Kidney capillary endothelial cell (primary cell): ENCODE measurements at places on chromosomes 2 and 18.

DNA sequence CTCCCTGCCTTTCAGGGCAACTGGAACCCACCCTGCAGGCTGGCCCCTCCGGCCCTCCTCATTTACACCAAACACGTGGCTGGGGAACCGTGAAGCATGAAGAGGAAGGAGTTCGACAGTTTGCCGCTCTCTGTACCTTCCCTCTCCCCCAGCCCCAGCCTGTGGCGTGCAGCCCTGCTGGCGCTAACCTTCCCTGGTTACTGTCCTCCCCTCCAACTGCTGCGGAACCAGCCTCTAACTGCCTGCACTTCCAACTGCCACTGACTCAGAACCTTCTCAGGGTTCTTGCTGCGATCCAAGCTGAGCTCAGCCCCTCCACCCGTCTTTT is 19.2 kb upstream of the GNAL start:
- no peak for DNase-seq

- no peak for DNase-seq
Observed at GRCh38 chr2:158817588-158817987, 22.5 kb downstream of the DAPL1 start.

DNA sequence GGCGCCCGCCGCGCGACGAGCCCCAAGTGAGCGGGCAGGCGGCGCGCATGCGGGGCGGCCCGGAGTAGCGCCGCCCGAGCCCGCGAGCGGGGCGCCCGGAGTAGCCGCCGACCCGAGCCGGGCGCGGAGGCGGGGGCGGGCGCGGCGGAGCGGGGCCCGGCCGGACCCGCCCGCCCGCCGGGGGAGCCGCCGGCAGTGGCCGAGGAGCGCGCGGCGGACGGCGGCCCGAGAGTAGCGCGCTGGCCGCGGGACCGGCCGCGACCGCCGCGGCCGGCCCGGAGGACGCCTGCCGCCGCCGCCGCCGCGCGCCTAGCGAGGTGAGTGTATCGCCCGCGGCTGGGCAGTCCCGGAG is at the start of gene GALNT1:
TSS of gene GALNT1 (plus strand) at position 195 of the 352 bp plus-strand sequence. CDS start 72,923 bp downstream, outside the sequence.
- no peak for DNase-seq

DNA sequence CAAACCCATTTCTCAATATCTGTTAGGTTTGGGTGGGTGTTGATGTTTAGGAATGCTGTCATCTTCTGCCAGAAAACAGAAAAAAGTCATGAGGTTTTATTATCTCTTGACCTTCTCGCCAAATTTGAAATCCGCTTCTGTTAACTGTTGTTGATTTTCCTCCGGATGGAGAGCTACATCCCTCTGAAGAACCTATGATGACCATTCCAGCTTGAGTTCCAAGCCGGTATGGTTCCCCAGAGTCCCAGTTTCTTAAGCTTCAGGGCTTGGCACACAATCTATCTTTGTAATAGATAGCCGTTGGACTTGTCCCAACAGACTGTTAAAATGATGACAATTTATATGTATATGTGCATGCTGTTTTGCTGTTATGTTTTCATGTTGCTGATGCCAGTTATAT is 1201.0 kb downstream of the LRP1B start:
- DNase-seq: no peak

DNA sequence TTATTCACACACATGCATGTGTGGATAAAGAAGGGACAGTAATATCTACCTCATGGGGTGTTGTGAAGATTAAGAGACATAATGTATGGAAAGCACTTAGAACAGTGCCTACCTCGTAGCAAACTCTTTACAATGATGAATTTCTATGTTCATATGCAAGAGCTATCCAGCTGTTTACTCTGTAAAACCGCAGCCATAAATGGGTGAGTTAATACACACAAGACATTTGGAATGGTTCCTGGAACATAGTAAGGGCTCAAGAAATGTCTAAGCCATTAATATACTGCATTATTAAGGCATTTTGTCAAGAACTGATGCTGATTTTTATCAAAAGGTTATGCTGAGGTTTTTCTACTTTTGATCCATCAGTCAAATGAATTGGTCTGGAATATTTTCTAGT is 1076.2 kb downstream of the TSN start:
- DNase-seq: no peak

- no peak for DNase-seq
Observed at GRCh38 chr18:63422864-63423304, 608 bp upstream of the VPS4B start.

- no peak for DNase-seq
Observed at GRCh38 chr2:157052685-157053224, 204.8 kb upstream of the GALNT5 start.

- DNase-seq: no peak
Observed at GRCh38 chr2:80568011-80568410, 263.5 kb upstream of the LRRTM1 start.

- no peak for DNase-seq
Observed at GRCh38 chr2:232336241-232336736, 42.3 kb upstream of the ALPP start.

DNA sequence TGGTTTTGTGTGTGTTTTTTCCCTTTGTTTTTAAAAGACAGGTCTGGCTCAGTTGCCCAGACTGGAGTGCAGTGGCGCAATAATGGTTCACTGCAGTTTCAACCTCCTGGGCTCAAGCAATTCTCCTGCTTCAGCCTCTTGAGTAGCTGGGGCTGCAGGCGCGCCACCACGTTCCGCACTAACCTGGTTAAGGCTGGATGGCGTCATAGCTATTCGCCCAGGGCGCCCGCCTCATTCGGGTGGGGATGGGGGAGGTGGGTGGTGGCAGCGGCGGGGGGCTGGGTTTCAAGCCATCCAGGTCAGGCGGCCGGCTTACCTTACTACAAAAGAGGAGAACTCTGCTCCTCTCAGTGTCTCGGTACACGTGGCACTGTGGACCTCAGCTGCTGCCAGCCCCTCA is 42.8 kb downstream of the EEF1B2 start:
- no peak for DNase-seq

DNA sequence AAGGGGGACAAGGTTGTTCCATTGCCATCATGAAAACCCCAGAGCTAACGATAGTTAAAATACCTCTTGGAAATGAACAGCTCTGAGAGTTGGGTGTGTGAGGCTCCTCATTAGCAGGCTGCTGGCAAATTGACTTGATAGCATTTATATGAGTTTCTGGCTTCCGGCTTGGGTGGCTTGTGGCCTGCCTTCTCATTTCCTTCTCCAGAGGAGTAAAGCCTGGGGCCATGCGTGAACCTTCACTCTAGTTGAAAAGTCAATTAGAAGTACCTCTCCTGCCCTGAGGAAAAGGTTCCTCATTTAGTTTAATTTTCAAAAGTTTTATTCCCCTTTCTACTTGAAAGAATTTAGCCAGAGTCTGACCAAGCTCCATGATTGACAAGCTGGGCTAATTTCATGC is 67.1 kb downstream of the MGAT5 start:
- no peak for DNase-seq

DNA sequence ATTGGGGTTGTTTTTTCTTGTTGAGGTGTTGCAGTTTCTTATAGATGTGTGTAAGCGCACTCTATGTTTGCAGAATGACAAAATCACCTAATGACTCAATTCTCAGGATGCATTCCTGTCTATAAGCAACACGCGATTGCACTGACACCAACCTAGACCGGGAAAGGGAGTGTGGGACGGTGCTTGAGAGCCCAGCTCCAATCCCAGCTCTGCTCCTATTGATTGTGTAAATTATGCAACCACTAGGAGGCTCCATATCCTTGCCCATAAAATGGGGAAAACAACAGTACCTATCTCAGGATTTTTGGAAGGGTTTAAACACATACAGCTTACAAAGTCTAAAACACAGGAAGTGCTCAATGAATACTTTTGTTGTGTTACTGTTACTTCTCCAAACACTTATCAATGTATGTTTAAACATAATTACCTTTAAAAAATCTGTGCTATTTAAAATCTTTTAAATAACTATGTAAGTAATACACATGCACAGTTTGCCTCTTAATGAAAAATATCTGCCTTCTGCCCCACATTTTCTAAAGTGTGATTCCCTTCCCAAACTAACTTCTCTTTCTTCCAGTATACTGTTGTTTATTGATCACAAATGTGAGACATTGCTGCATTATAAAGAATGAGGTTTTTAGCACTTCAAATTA is 132.5 kb downstream of the SPHKAP start:
- no peak for DNase-seq

DNA sequence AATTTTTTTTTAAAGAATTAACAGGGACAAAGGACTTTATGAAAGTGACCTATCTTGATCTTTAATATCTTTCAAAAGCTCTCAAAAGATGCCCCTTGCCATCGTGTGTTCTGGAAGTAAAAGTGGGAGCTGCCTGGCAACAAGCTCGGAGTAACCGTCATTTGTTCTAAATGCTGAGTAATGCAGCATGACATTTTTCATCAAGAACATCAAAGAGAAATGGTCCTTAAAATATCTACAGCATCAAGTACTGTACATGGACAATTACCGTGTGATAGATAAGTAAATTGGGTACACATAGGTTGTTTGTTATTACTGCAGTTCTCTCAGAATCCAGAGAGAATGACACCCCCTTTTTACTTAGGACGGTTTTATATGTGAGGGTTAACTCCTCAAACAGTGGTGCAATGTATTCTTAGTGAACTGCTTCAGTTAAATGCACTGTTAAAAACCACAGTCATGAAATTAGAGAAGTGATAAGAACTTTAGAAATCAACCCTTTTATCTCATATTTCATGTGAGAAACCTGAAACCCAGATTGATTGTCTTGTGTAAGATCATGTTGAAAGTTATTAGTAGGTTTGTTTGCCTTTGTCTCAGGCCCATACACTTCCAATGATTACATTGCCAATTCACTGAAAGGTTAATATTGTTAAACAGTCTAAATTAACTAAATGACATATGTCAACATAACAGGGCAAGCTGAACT is 90.6 kb upstream of the HNMT start:
- no peak for DNase-seq

GRCh38 chr2:71467180-71467815 is 13.9 kb downstream of the DYSF start:
- DNase-seq: no peak

DNA sequence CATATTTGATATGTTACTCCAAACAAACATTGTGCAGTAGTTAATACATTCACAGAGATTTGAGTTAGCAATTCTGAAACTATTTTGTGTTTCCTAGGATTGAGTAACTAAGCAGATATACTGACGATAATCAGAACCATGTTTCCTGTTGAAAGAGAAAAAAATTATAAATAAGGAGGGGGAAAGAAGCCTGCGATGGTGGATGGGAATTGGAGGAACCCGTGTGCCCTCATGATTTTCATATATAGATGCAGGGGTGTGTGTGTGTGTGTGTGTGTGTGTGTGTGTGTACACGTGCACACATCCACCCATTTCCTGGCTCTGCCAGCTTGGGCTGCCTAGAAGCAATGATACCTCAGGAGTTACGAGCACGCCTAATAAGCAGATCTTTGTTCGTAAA is 56.9 kb downstream of the LPIN2 start:
- DNase-seq: no peak
